Ascending aorta (tissue), 2 donors: ENCODE measurements at places on chromosomes 11 and 22. TPM values are rescaled to one million over a fixed set of nuclear protein-coding genes. Genes with fewer than 3 reads are reported as not detected.
A peak's percentile ranks its signal among the peaks of the same experiment; 100 is the strongest.

- no peaks in the 10 kb centered on the region for H3K27me3 ChIP-seq
- no peak overlapping the region for H3K4me3 ChIP-seq
- no peak for DNase-seq
- H3K4me1 ChIP-seq: no peaks in the 10 kb centered on the region
- H3K27ac ChIP-seq: no peak overlapping the region
- H3K36me3 ChIP-seq: no peaks in the 10 kb centered on the region
These were observed 21.6 kb upstream of the OR6X1 start for GRCh38 chr11:123775715-123776549.

DNA sequence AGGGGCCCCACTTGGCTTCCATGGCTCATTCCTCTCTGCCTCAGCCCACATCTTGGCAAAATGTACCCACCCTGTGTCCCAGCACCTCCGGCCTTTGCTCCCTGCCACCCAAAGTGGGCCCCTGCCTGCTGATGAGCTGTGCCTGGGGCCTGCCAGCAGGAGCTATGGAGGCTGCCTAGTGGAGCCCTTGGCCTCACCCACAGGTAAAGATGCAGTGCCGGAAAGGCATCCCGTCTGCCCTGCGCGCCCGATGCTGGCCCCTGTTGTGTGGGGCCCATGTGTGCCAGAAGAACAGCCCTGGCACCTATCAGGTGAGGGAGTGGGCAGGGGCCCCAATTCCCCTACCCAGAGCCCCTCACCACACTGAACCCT lies 1.3 kb downstream of the TBC1D10C start:
- H3K27ac ChIP-seq: no peak overlapping the region
- H3K4me1 ChIP-seq: peaks cover 9% of the 10 kb centered on the region
- no peak for DNase-seq
- no peaks in the 10 kb centered on the region for H3K36me3 ChIP-seq
- H3K4me3 ChIP-seq: no peak overlapping the region

GRCh38 chr11:72411623-72412419 lies 22.5 kb downstream of the CLPB start:
- no peaks in the 10 kb centered on the region for H3K27me3 ChIP-seq
- peaks cover 2% of the 10 kb centered on the region for H3K4me1 ChIP-seq
- peak overlapping the region; percentile 31 for H3K27ac ChIP-seq
- no peak for DNase-seq

DNA sequence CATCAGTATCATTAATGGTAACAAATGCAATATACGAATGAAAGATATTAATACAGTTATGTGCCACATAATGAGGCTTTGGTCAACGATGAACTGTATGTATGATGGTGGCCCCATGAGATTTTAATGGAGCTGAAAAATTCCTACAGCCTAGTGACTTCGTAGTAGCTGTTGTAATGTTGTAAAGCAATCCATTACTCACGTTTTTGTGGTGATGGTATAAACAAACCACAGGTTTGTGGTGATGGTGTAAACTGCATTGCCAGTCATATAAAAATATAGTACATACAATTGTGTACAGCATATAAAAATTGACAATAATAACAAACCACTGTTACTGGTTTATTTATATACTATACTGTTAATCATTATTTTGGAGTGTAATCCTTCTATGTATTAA lies 27.4 kb upstream of the GRIA4 start:
- no peak overlapping the region for H3K4me3 ChIP-seq
- no peaks in the 10 kb centered on the region for H3K4me1 ChIP-seq
- H3K27me3 ChIP-seq: no peaks in the 10 kb centered on the region

DNA sequence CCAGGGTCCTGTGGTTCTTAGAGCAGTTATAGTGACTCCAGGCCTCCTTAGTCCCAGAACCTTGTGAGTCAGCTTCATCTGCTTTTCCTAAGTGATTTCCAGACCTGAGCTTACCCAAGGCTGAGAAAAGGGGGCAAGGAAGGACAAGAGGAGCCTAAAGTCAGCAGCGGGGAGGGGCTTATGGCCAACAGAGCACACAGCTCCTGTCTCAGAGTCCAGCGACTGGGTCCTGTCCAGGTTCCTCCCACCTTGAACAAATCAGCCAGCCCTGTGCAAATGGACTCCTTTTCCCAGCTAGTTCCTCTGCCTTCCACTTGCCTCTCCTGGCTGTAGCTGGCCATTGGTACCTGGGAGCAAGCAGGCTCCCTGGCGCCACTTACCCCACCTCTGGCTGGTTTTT lies 10.9 kb downstream of the BACE1 start:
- H3K27ac ChIP-seq: no peak overlapping the region
- no peaks in the 10 kb centered on the region for H3K27me3 ChIP-seq

- H3K36me3 ChIP-seq: no peaks in the 10 kb centered on the region
- no peaks in the 10 kb centered on the region for H3K27me3 ChIP-seq
- H3K4me3 ChIP-seq: no peak overlapping the region
- H3K4me1 ChIP-seq: no peaks in the 10 kb centered on the region
These were observed 68.7 kb upstream of the SYN3 start for GRCh38 chr22:33126881-33127280.

GRCh38 chr11:45643598-45644260 lies 21.7 kb downstream of the CHST1 start:
- H3K27ac ChIP-seq: no peak overlapping the region
- H3K27me3 ChIP-seq: no peaks in the 10 kb centered on the region
- H3K4me3 ChIP-seq: no peak overlapping the region
- H3K4me1 ChIP-seq: no peaks in the 10 kb centered on the region
- no peak for DNase-seq

GRCh38 chr11:44860346-44860745 lies 90.3 kb downstream of the TP53I11 start:
- peaks cover 15% of the 10 kb centered on the region for H3K4me1 ChIP-seq
- no peaks in the 10 kb centered on the region for H3K27me3 ChIP-seq
- H3K36me3 ChIP-seq: no peaks in the 10 kb centered on the region

GRCh38 chr11:64643256-64643881 lies 52.3 kb downstream of the SLC22A12 start:
- no peak for DNase-seq
- H3K36me3 ChIP-seq: no peaks in the 10 kb centered on the region
- peak overlapping the region; percentile 69 for H3K4me3 ChIP-seq
- peaks cover 4% of the 10 kb centered on the region for H3K4me1 ChIP-seq

DNA sequence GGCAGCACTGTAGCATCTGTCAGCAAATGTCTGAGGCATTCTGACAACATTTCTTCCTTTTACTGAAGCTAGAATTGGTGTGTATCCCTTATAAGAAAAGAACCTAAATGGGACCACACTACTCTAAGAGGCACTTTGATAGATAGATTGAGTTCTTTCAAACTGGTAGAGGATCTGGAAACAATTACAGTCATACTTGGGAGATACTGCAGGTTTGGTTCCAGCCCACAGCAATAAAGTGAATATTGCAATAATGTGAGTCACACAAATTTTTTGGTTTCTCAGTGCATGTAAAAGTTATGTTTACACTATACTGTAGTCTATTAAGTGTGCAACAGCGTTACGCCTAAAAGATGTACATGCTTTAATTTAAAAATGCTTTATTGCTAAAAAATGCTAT lies 96.9 kb downstream of the SBF2 start:
- H3K36me3 ChIP-seq: no peaks in the 10 kb centered on the region
- no peaks in the 10 kb centered on the region for H3K4me1 ChIP-seq
- H3K27ac ChIP-seq: no peak overlapping the region
- no peak overlapping the region for H3K4me3 ChIP-seq

The SLC37A2 gene
- 1.5 TPM for total RNA-seq

The API5 gene
- total RNA-seq: 21.0 TPM

The OR8G5 gene
- not detected for total RNA-seq

The GTPBP1 gene
- 89.5 TPM for total RNA-seq

The MS4A7 gene
- total RNA-seq: 114 TPM
